ENCODE measurements at places on chromosomes 1 and 21.

DNA sequence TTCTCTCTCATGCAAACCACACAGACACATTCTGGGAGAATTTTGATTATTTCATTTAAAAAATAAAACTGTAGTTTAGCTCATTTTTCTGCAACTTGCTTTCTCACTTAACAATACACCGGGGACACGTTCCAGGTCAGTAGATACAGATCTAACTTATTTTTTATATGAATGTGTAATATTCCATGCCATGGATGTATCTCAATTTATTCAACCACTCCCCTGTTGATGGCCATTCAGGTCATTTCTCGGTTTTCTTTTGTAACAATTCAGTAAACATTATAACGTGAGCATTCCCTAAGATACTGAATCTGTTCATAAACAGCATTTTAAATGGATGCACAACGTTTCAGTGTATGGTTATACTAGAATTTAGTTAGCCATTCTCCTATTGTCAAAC is 64.7 kb downstream of the CSMD2 start:
- H3K4me3 ChIP-seq, result no peak overlapping the region
- H3K4me1 ChIP-seq, result no peaks in the 10 kb centered on the region
- no peaks in the 10 kb centered on the region for H3K27me3 ChIP-seq
- H3K36me3 ChIP-seq, result no peaks in the 10 kb centered on the region
- no peak for DNase-seq

DNA sequence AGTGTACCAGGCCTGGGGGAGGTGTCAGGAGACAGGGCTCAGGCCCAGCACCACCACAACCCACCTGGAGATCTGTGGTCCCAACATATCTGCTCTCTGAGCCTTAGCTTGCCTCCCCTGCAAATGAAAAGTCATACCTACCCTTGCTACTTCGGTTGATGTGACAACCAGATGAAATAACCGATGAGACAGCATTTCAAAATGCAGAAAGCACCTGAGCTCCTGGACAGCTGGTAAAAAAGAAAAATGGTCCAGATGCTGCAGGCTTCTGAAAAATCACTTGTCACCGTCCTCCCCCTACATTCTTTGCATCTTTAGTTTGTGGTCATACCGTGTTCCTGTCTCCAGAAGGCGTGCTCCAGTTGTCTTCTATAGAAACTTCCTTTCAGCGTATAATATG is 52.0 kb upstream of the COA6 start:
- no peak overlapping the region for H3K27ac ChIP-seq
- no peaks in the 10 kb centered on the region for H3K27me3 ChIP-seq
- H3K4me3 ChIP-seq, result no peak overlapping the region
- no peak for DNase-seq

DNA sequence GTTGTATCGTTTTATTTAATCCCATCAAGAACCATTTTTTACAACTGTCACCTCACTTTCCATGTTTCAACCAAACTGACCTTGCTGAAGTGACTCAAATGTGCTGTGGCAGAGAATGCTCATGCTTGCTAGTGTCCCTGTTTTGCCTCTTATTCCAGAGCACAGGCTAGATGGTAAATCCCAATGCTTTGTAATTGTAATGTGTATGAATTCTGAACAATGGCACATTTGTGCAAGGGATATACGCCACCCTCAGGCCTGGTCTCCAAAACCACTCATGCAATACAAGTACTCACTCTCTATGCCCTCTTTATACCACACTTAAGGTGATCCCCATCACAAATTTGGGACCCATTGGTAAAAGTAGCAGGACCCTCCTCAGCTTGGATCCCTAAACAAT is 313.6 kb downstream of the HHIPL2 start:
- no peaks in the 10 kb centered on the region for H3K36me3 ChIP-seq
- H3K27ac ChIP-seq, result no peak overlapping the region
- no peak overlapping the region for H3K4me3 ChIP-seq
- H3K4me1 ChIP-seq, result no peaks in the 10 kb centered on the region
- H3K27me3 ChIP-seq, result peaks cover 3% of the 10 kb centered on the region

- H3K4me3 ChIP-seq, result no peak overlapping the region
- no peaks in the 10 kb centered on the region for H3K27me3 ChIP-seq
- no peak for DNase-seq
Measured at GRCh38 chr1:5151511-5151910, 497.1 kb downstream of the AJAP1 start.

- no peaks in the 10 kb centered on the region for H3K4me1 ChIP-seq
- H3K27me3 ChIP-seq, result no peaks in the 10 kb centered on the region
- DNase-seq, result no peak
- no peaks in the 10 kb centered on the region for H3K36me3 ChIP-seq
Measured at GRCh38 chr1:65955503-65955902, 162.8 kb downstream of the PDE4B start.

DNA sequence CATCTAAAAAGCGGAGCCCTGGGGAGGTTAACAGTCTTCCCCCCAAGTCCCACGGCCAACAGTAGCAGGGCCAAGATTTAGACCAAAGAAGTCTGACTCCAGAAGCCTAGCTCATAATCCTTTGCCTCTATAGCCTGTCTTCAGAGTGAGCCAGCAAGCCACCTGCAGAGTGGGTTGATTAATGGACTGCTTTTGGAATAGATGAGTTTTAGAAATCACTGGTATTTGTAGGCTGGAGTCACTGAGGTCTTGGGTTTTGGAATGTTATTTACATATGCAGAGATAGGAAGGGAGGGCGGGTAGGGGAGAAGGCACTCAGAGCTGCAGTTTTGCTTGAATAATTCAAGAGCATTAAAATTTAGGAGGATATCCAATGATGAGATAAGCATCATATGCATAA is 90.8 kb upstream of the L1TD1 start:
- H3K4me1 ChIP-seq, result no peaks in the 10 kb centered on the region
- no peak overlapping the region for H3K4me3 ChIP-seq
- no peaks in the 10 kb centered on the region for H3K36me3 ChIP-seq
- no peak overlapping the region for H3K27ac ChIP-seq

All from A673 (cell line).